ENCODE measurements at places on chromosomes 11 and 22. TPM values are rescaled to one million over a fixed set of nuclear protein-coding genes. Genes with fewer than 3 reads are reported as not detected.

MPZL2 gene
- 58.1 TPM for total RNA-seq

KREMEN1 gene
- 8.4 TPM for total RNA-seq

TRIM51 gene
- not detected for total RNA-seq

AIFM3 gene
- total RNA-seq, result 5.8 TPM

FAM227A gene
- total RNA-seq, result 0.71 TPM

KRTAP5-7 gene
- total RNA-seq, result not detected

MMP10 gene
- not detected for total RNA-seq

PAX6 gene
- total RNA-seq, result not detected

OR51B5 gene
- total RNA-seq, result 0.49 TPM

KCNJ11 gene
- total RNA-seq, result 2.5 TPM

CD3E gene
- total RNA-seq, result 1.1 TPM

PHOX2A gene
- total RNA-seq, result not detected

- DNase-seq, result no peak
These were observed 206.7 kb upstream of the TBCEL start for GRCh38 chr11:120817158-120817557.

DNA sequence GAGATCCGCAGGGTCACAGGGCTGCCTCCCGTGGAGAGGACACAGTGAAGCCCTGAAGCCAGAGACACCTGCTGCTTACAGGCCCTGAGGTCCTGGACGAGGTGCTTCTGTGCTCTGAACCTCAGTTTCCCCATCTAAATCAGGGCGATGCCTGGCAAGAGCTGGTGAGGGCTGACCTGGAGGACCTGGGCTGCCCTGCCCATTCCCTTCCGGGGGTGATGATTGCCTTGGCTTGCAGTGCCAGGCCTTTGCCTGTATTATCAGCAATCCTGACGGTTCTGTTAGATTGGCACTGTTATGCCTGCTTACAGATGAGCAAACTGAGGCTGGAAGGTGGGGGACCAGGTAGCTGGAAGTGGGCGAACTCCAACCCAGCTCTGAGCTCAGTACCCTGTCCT lies 7.8 kb upstream of the GTSE1 start:
- DNase-seq, result no peak

GRCh38 chr11:68135161-68135560 lies 14.0 kb upstream of the CHKA start:
- DNase-seq, result no peak

GRCh38 chr11:68327586-68328370 lies 15.4 kb downstream of the LRP5 start:
- DNase-seq, result no peak

- DNase-seq, result no peak
These were observed 22.3 kb downstream of the SHANK3 start for GRCh38 chr22:50694766-50695420.

- DNase-seq, result no peak
These were observed 138.5 kb upstream of the HSD17B12 start for GRCh38 chr11:43541993-43542392.

GRCh38 chr11:134980819-134981710 lies 569.0 kb upstream of the B3GAT1 start:
- DNase-seq, result no peak

- no peak for DNase-seq
These were observed 1.2 kb downstream of the ROM1 start for GRCh38 chr11:62614275-62614674.

DNA sequence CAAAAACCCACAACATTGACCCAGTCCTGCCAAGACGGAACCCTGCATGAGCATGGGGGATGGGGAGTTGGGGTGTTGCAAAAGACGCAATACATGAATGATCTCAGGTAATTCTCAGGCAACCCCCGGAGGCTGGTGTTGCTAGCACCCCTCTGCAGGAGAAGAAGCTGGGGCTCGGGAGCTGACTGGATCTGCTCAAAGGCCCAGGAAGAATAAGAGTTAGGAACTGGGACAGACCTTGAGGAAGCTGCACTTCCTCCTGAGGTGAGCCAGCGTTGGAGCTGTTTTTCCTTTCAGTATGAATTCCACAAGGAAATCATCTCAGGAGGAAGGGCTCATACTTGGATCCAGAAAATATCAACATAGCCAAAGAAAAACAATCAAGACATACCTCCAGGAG lies at the start of gene KRTAP5-9:
TSS of gene KRTAP5-9 (plus strand) at position 301 of the 400 bp plus-strand sequence. CDS start 238 bp downstream, outside the sequence.
- no peak for DNase-seq

DNA sequence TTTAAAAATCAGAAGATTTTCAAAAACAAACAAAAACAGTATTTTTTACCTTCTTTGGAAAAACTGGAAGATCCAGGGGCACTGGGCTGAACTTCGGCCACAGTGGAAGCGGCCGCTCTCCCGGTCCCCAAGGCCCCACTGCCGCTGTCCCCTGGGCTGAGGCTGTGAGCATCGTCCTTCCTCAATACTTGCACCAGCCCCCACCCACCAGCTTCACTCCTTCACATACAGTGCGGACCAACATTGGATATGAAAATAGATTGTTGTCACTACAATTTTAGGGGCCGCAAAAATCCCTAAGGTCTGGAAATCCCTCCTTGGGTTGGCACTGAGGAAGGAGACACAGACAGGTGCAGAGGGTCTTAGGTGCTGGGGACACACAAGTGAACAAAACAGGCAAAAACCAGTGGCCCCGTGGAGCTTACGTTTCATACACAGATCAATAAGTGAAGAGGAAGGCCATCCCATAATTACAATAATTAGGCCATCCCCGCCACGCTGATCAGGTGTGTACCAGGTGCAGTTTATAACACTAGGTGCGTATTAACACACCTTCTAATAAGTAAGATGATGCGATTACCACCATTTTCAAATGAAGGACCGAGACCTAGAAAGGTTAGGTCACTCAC lies 28.2 kb upstream of the SLC22A12 start:
- no peak for DNase-seq

- DNase-seq, result no peak
These were observed 21.2 kb upstream of the PDE3B start for GRCh38 chr11:14622223-14622954.

DNA sequence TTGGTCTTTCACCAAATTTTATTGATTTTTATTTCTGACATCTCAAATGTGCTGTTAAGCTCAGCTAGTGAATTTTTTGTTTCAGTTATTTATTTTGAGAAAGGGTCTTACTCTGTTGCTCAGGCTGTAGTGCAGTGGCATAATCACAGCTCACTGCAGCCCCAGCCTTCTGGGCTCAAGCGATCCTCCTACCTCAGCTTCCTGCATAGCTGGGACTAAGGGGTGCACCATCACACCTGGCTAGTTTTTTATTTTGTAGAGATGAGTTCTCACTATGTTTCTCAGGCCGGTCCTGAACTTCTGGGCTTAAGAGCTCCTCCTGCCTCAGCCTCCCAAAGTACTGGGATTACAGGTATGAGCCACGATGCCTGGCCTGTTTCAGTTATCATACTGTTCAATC lies 282.0 kb downstream of the SBF2 start:
- DNase-seq, result no peak

GRCh38 chr22:24099071-24099470 lies 82.2 kb upstream of the SUSD2 start:
- DNase-seq, result no peak

GRCh38 chr22:17501679-17502285 lies 61.5 kb upstream of the SLC25A18 start:
- DNase-seq, result no peak

GRCh38 chr22:36244522-36245391 lies 5.4 kb upstream of the APOL2 start:
- no peak for DNase-seq

GRCh38 chr22:45470871-45471270 lies 31.8 kb upstream of the FBLN1 start:
- no peak for DNase-seq

- no peak for DNase-seq
These were observed 78.0 kb downstream of the TENM4 start for GRCh38 chr11:79362821-79363220.

GRCh38 chr11:19218786-19219460 lies 17.1 kb upstream of the CSRP3 start:
- DNase-seq, result no peak

- DNase-seq, result no peak
These were observed 13.0 kb downstream of the MYO7A start for GRCh38 chr11:77141034-77141433.

DNA sequence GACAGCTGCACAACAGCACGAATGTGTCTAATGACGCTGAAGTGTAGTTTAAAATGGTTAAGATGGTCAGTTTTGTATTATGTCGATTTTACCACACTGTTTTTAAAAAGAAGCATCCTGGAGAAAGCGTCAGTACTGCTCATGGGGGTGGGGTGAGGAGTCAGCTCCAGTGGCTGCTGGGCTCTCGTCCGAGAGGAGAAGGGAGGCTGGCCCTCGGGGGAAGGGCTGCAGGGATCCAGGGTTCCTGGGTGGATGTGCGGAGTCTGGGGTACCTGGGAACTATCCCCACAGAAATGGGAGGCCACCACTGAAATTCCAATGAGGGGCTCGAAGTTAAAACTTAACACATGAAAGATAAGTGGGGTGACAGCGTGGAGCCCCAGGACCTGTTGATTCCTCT lies 11.9 kb downstream of the C11orf21 start:
- no peak for DNase-seq
